M059J (cell line): ENCODE measurements at places on chromosomes 4 and X. TPM values are rescaled to one million over a fixed set of nuclear protein-coding genes. Genes with fewer than 3 reads are reported as not detected.

GRCh38 chr4:80587871-80588385 lies 252.4 kb downstream of the CFAP299 start:
- no peak for DNase-seq

- DNase-seq = peak; percentile 98
Measured at GRCh38 chrX:115616943-115617563, 56.1 kb downstream of the PLS3 start.

DNA sequence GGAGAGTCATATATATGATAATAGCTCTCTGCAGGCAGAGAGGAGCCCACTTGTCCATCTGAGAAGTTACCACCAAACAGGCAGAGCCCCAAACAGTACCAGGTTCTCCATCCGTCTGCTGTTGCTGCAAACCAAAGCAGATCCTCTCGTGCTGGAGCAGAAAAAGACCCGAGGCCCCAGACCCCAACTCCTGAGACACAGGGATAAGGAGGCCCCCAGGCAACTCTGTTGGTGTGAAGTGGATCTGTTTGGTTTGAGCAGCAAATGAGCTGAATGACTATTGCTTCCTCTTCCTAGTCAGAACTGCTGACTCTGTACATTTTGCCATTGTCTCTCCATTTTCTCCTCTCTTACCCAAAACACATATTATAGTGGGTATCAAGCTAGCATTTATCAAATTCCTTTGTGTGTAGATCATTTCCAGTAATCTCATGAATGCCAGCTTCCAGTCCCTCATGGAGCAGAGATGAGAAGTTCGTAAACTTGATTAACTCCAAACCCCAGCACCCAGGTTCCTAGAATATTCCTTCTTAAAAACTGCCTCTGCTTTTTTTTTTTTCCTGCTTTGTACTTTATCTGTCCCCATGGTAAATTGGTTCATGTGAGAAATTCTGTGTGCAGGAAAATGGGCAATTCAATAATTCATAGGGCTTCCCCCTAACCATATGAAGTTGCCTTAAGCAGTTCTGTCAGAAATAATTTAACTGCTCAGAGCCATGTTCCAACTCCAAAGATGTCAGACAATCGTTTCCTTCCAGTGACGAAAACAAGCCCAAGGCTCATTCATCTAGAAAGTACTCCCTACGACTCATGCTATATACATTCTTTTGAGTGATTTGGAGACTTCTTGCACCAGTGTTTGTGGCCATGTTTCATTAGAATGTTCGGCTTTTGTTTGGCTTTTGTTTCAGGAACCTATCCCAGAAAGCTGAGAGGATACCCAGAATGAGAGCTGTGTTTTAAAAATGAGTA lies 98.6 kb upstream of the ATXN3L start:
- peak; percentile 85 for DNase-seq

DCAF8L2 gene
- 0.17 and 2.1 TPM in 2 replicates for total RNA-seq
